ENCODE measurements at places on chromosomes 2 and 18.

DNA sequence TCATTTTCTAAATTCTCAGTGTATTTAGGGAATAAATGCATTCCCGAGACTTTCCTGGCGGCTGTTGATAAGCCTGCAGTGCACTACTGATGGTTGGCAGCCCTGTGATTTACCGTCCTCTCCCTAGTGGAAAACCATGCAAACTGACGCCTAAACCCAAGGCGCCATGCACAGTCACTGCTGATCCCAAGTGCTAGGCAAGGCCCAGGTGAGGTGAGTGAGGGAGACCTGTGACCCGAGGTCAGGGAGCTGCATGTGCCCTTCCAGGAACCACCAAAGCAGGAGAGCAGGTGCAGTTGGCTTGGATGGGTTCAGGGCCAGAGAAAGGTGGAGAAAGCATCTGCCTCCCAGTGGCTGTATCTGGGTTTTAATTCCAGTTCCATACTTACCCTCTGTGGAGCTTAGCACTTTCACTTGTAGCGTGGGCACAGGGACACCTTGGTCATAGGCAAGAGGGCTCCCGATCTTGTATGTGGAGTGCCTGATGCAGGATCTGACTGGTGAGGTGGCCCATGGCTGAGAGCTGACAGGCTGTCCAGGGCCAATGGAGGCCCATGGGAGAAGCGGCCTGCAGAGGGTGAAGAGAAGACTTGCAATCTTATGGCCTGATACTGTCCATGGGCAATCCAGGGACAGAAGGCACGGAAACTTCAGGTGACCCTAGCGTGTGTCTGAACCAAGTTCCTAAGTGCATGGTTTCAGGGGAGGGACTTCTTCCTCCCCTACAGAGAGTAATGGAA lies 131.3 kb downstream of the SH3RF3 start:
- no peak for DNase-seq

DNA sequence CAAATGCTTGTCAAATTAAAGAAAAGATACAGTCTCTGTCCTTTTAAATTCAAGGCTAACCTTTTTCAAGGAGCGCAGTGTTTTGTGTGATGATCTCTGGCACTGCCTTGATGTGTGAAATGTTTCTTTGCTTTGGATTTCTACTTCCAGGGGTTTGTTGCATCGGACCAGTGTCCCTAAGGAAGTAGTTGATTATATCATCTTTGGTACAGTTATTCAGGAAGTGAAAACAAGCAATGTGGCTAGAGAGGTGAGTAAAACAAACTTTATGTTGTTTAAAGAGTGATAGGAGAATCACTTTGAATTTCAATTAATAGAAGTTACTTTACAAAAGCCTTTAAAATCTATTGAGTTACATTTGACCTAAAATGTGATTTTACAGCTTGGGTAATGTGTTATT lies 28.8 kb downstream of the HADHB start:
- DNase-seq = peak; percentile 9

DNA sequence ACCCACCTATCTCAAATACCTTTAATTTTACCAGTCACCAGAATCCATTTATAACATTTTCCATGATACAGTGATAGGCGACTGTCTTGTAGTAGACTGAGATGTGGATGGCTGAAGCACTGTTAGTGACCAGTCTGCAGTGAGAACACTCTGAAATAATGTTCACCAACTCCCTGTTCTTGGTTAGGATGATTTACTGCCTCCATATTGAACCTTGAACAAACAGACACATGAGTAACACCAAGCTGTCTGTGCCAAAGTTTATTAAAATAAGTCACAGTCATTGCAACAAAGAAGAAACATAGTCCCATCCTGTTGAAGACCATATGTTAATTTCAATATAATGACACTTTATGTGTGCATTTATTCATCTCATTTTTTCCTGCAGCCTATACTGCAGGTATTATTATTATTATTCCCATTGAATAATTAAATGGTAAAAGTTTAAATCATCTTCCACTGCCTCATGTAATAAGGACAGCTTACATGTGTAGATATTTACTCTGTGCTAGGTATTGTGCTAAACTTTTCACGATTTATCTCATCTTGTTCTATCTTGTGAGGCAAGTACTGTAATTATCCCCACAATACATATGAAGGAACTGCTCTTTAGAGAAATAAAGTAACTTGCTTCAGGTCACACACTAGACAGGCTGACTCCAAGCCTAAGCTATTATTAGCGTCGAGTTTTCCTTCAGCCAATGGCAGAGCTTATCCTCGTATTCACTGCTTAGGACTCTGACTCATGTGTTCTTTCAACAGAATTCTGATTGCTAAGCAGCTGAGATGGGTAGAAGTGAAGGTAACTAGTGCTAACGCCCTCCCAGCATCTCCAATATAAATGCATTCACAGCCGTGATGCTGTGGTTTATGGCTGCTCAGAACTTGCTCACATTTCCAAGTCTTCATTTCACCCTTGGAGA lies 62.5 kb downstream of the ONECUT2 start:
- peak; percentile 44 for DNase-seq

DNA sequence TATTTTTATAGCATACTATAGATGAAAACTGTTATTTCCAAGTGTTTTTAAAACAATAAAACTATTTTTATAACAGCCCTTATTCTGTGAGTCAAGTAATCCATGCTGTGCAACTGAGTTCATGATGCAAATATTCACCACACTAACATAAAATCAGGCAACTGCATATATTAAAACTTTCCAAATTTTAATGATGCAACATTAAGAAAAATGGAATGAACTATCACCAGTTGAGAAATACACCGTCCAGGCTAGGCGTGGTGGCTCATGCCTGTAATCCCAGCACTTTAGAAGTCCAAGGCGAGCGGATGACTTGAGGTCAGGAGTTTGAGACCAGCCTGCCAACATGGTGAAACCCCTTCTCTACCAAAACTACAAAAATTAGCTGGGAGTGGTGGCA lies 114.5 kb downstream of the CDH2 start:
- DNase-seq = no peak

DNA sequence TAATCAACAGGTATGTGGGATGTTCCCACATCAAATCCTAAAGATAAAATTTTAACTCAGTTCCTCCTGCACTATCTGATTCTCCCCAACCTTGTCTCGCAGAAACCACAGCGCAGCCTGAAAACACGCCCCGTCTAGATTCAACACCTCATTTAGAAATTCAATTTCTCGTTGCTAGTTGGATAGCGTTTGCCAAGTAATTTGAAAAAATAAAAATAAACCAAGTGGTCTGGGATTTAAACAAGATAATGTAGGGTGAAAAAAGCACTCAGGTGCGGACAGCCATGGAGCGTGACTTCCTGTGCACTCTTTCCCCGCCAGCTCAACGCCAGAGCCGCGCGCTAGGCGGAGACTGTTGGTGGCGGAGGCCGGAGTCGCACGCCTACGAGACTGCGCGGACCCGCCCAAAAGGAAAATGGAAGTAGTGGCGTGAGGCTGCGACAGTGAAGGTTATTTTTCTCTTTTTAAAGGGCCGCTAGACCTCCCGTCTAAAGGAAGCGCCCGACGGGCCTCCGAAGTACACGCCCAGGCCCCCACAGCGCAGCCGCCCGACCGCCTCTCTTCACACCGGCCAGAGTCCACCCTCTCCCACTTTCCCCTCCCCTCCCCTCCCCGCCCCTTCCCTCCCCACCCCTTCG lies 615 bp upstream of the CCNT2 start:
- no peak for DNase-seq

- no peak for DNase-seq
Observed at GRCh38 chr2:218813771-218814460, 17.7 kb downstream of the PRKAG3 start.

GRCh38 chr2:238459081-238459629 lies 32.4 kb downstream of the ASB1 start:
- DNase-seq = peak; percentile 89

- no peak for DNase-seq
Observed at GRCh38 chr2:58911877-58912276, 670.8 kb upstream of the FANCL start.

- no peak for DNase-seq
Observed at GRCh38 chr2:30400151-30400954, 46.7 kb upstream of the LCLAT1 start.

- DNase-seq = no peak
Observed at GRCh38 chr2:203982276-203982675, 45.7 kb downstream of the ICOS start.

- no peak for DNase-seq
Observed at GRCh38 chr2:42961385-42961811, 169.0 kb upstream of the HAAO start.

DNA sequence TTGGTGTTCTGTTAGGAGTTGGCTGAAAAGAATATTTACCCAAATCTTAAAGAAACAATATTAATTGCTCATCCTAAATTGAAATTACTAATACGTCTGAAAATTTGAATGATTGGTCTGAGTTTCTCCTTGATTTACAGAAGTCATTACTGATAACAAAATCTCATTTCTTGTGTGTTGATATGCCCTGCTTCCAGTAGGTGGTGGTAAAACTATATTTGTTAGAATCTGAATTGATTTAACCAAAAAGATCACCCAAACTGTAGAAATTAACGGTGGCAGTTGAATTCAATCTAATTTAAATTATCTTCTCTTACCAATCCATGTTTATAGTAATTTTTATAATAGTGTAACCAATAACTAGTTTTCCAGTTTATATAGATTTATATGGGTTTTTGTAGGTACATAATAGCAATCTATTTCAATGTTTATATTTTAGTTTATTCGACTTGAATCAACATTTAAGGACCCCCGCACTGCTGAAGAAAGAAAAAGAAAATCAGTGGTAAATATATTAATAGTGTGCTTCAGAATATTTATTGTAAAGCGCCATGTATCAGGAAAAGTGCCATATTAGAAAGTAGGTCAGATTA lies 38.3 kb downstream of the PAPOLG start:
- DNase-seq = no peak

DNA sequence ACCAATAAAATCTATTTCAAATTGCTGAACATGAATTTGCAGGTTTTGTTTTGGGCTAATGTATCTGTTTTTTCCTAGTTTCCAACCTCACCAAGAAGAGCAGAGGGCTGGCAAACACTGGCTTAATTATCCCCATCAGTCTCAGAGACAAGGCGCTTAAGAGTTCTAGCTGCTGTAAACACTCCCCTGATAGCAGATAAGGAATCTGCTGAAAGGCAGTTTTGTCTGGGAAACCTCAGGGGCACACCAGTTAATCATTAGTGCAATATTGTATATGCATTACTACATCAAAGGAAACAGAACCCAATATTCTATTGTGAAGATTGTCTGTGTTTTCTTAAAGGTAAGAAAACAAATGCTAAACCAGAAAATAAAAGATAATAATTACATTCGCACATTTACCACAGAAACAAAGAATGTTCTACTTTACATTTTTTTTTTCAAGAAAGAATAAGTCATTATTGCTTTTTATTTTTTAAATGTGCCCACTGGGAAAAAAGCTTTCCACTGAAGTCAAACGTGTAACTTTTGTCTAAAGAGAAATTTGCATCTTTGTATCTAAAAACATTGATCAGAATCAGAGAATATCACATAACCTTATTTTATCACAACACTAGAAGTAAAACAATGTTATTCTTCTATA lies 179.1 kb downstream of the ERBB4 start:
- DNase-seq = no peak

DNA sequence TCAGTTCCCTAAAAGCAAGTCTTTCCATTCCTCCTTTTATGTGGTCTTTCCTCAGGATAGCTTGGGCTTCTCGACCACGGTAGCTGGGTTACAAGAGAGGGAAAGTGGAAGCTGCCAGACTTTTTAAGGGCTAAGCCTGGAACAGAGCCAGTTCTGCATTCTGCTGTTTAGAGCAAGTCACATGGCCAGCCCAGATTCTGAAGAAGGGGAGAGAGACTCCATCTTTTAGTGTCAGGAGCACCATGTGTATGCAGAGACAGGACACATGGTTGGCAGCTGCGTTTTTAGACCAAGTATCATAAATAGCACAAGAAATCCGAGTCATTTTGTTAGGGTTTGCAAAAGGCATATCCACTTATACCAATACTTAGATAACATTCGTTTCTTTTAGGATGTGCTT lies 4.7 kb downstream of the HMSD start:
- DNase-seq = no peak

DNA sequence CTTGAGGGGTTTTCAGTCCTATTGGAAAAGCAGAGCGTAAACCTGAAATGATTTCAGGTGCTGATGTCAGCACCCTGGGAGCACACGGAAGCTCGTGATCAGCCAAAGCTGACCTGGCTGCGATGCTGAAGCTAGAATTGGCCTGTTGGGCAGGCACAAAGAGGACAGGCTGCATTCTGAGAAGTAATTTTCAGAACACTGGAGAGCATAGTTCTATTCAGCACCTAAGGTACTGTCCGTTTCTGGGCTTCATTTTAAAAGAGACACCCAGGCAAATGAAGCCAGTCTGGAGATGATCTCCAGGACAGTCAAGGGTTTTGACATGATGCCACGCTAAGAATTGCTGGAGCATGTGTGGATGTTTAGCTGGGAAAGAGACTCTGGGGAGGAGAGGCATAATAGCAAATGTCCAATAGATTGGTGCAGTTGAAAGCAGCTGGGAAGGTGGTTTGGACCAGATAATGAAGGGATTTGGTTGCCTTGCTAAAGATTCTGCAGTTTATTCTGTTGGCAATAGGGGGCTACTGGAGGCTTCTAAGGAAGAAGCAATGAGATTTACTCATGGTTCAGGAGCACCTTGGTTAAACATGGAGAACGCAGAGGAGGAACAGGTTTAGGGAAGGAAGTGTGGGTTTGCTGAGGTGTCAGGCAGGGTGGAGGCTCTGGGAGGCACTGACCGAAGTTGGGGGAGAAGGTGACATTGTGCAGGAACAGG lies 86.6 kb downstream of the ACOXL start:
- no peak for DNase-seq

- DNase-seq = no peak
Observed at GRCh38 chr2:154452471-154452870, 246.0 kb upstream of the KCNJ3 start.

GRCh38 chr2:199811346-199811745 lies 39.6 kb downstream of the FTCDNL1 start:
- no peak for DNase-seq

DNA sequence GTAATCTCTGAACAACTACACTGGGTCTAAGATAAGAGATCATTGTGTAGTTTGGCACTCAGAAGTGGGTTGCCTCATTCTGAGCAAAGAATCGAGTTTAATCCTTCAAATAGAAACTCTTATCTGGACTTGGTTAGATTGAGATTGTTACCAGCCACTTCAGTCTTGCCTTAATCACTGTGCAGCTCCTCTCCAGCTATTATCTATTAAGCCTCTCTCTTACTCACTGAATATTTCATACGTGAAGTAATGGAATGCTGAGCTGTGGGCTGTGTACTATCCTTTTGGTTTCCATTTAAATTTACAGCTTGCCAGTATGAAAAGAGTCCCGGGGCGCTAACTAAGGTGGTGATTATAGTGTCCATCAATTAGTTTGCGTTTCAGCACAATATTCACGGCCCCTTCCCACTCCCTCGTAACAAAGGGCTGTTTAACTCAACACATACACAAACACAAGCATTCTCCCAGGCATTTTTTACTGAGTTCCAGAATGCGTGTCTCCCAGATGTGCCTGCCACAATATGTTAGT lies 65.7 kb upstream of the NCKAP5 start:
- DNase-seq = no peak

- no peak for DNase-seq
Observed at GRCh38 chr2:33420726-33421125, 55.7 kb upstream of the RASGRP3 start.

Measured in skeletal muscle cell (primary cell).